ENCODE measurements at places on chromosomes 13 and 19.

DNA sequence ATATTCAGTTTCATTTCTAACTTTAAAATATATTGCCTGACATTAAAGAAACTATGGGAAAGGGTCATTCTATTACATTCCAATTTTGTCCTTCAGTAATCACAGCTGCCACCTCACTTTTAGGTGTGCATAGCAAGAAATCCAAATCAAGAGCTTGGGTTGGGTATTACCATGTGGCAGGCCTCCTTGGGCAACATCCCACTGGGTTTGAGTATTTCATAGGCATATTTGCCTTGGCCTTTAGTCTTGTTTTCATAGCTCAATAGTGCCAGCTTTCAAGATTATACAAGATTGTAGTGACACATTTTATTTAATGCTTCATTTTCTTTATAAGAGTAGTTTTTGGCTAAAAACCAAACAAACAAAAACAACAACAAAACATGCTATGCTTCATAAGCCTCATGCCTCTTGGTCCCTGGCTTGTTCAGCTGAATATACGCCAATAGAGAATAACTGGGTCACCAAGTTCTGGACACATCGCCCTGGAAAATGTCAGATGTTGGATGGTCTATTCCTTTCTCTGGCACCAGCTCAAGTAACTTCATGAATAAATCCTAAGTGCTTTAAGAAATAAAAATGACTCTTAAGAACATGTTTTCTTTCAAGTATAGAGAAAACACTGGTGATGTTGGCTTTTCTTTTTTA lies 167.4 kb upstream of the STARD13 start:
- DNase-seq: no peak

- no peak for DNase-seq
Measured at GRCh38 chr19:16342002-16342715, 17.5 kb downstream of the KLF2 start.

GRCh38 chr19:8900421-8900820 lies 68.2 kb downstream of the MBD3L1 start:
- no peak for DNase-seq

DNA sequence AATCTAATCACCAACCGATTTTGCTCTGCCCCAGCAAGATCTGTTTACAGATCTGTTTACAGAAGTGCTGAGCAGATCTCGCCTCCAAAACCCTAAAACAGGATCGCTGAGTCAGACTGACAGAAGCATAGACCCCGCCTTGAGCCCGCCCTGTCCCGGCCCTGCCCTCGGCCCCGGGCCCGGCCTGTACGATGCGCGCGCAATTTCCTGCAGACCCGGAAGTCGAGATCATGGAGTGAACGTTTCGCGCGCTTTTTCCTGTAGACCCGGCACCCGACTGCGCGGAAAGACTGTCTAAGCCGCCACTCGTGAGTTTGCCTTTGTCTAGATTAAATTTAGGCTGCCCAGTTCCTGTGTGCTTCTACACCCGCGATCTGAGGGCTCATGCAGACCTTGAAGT lies at the start of gene ZNF534:
TSS of gene ZNF534 (plus strand) at position 212 of the 400 bp plus-strand sequence. CDS start 2,327 bp downstream, outside the sequence.
- no peak for DNase-seq

DNA sequence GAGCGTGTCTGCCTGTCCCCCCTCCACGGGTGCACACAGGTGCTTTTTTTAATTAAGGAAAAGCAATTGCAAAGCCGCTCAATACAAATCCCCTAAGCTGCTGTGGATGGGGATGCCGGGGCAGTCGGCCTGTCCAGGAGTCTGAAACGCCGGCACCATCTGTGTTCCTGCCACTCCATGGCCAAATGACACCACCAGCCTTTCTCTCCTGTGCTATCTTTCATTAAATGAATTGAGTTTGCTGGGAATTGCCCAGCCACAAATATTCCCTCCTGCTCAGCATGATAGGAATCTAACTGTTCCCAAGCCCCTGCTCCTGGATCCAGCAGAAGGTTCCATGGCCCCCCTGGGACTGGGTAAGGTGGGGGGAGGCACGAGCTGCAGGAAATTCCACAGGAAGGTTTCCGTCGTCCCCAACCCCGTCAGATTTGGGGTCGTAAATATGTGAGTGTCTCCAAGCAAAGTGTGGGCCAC lies 139.2 kb downstream of the KDM4B start:
- DNase-seq: no peak

GRCh38 chr13:107977071-107977574 lies 238.2 kb downstream of the LIG4 start:
- no peak for DNase-seq

DNA sequence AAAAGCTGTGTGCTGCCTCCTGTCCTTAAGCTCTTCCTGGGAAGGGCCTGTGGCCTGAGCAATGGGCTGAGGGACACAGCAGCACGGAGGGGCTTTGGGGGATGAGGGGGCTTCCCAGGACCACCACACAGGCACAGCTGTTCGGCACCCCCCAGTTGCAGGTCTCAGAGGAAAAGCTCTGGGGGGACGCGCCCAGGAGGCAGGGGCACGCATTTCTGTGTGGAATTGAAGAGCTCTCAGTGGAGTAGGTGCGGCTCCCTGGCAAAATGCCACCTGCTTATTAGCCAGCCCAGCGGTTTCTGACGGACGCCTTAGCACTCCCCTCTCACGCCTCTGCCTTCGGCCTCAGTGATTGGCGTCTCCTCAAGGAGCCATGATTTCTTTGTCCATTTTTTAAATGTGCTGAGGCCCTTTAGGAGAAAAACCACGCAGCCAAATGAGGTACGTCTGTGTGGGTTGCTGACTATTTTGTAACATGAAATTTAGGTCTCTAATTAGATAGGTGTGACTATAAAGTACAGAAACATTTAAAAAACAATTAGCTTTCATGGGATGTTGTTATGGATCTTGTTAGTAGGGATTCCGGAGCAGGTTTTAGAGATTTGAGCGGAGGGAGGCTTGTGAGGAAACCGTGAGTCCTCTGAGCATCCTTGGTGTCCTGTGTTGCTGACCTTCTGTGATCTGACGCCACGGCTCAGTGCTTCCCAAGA lies 4.0 kb downstream of the MCF2L start:
- DNase-seq: no peak

- no peak for DNase-seq
Measured at GRCh38 chr13:41520660-41521630, 63.6 kb downstream of the RGCC start.

GRCh38 chr19:54305141-54305540 lies 7.8 kb downstream of the LILRA5 start:
- DNase-seq: no peak

- DNase-seq: no peak
Measured at GRCh38 chr13:31053091-31053490, 108.6 kb downstream of the HSPH1 start.

DNA sequence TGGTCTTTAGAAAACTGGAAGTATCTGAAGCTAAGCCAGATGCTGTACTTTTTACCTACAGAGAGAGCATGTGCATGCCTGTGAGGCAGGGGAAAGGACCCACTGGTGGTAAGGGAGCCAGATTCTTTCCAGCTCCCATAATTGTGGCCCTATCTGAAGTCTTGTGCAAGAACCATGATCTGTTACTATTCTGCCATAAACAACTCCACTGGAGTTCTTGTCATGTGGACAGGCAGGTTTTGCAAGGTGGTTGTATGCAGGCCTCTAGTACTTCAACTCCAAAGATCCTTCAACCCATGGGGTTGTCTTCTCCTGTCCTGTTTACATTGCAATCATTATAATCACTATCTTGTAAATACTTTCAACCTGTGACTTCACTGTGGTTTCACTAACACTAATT lies 14.1 kb downstream of the PROSER1 start:
- no peak for DNase-seq

Data from GDM1 (cell line).